ENCODE measurements at places on chromosomes 16 and 17. TPM values are rescaled to one million over a fixed set of nuclear protein-coding genes. Genes with fewer than 3 reads are reported as not detected.
A peak's percentile ranks its signal among the peaks of the same experiment; 100 is the strongest.

DNA sequence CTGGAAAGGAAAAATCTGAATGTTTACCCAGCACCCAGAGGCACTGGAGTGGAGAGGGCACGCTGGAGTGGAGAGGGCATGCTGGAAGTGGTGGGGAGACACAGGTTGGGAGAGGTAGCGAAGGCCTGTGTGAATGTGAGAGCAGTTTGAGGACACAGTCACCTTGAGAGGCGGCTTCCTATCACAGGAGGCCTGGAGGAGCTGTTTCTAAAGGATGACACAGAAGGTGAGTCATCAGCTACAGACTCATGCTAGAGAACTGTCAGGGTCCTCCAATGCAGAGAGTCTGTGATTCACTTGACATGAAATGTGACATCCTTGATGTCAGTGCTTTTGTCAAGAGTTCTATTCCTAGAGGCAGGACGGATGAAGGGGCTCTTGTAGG is 13.8 kb downstream of the CTRL start:
- peaks cover 5% of the 10 kb centered on the region for H3K36me3 ChIP-seq
- peaks cover 5% of the 10 kb centered on the region for H3K27me3 ChIP-seq
- H3K4me3 ChIP-seq: 0 out of 2 replicates have a peak overlapping the region, but pooled peaks have one; percentile 5

- DNase-seq: no peak
- H3K27me3 ChIP-seq: no peaks in the 10 kb centered on the region
- peak overlapping the region; percentile 94 for H3K27ac ChIP-seq
- H3K4me3 ChIP-seq: peak overlapping the region; percentile 54
Measured at GRCh38 chr16:70768203-70768580, 32.8 kb downstream of the VAC14 start.

- no peak overlapping the region for H3K4me3 ChIP-seq
- H3K27me3 ChIP-seq: no peaks in the 10 kb centered on the region
- H3K36me3 ChIP-seq: peaks cover 5% of the 10 kb centered on the region
- no peak for DNase-seq
Measured at GRCh38 chr16:53960954-53961616, 257.1 kb downstream of the FTO start.

The AANAT gene
- not detected for total RNA-seq

GRCh38 chr16:53457670-53458069 is 23.4 kb downstream of the RBL2 start:
- H3K27me3 ChIP-seq: no peaks in the 10 kb centered on the region
- H3K27ac ChIP-seq: no peak overlapping the region
- H3K4me1 ChIP-seq: no peaks in the 10 kb centered on the region
- DNase-seq: no peak

DNA sequence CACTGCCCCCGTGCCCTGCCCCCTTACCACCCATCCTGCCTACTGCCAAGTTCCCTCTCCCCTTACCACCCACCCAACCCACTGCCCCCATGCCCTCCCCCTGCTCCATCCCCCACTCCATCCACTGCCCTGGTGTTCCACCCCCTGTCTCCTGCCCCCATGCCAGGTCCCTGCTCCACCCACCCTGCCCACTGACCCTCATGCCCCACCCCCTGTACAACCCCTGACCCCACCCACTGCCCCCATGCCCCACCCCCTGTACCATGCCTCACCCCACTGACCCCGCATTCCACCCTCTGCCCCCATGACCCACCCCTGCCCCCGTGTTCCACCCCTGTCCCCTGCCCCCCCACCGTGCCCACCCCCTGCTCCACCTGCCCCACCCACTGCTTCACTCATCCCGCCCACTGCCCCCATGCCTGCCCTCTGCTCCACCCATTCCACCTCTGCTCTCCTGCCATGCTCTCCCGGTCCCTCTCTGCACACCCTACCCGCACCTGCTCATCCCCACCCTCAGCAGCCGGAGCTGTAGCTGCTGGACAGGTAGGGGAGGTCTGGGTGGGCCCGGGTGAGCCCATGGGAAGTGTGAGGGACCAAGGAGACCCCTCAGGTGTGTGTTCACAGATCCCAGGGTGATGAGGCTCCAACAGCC is 7.4 kb upstream of the FN3KRP start:
- H3K36me3 ChIP-seq: no peaks in the 10 kb centered on the region
- no peak for DNase-seq
- peaks cover 6% of the 10 kb centered on the region for H3K4me1 ChIP-seq
- H3K27me3 ChIP-seq: peaks cover 3% of the 10 kb centered on the region

GRCh38 chr16:7325834-7326233 is 6.8 kb upstream of the RBFOX1 start:
- DNase-seq: no peak
- no peak overlapping the region for H3K27ac ChIP-seq
- no peaks in the 10 kb centered on the region for H3K27me3 ChIP-seq
- no peaks in the 10 kb centered on the region for H3K36me3 ChIP-seq

GRCh38 chr16:69840975-69841374 is 78.8 kb downstream of the WWP2 start:
- H3K4me1 ChIP-seq: peaks cover 10% of the 10 kb centered on the region
- peaks cover 2% of the 10 kb centered on the region for H3K27me3 ChIP-seq
- no peak overlapping the region for H3K4me3 ChIP-seq
- H3K27ac ChIP-seq: no peak overlapping the region
- no peak for DNase-seq
- H3K36me3 ChIP-seq: peaks cover 5% of the 10 kb centered on the region

DNA sequence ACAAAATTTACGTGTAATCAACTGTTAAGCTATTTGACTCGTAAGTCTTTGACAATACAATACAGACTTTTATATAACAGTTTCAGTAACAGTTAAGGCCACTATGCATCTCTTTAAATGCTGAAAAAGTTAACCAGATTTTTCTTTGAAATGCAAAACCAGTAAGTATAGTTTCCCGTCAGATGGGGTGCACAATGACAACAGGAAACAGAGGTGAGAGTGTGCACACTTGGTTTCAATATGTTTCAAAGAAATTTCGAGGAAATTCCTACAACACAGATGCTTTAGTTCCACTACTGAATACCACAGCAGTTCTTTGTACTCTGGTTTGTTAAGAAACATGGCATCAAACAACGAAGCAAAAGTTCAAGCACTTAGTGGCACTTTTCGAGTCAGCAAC is 48.4 kb downstream of the RNF157 start:
- H3K4me3 ChIP-seq: no peak overlapping the region
- no peak overlapping the region for H3K27ac ChIP-seq
- no peaks in the 10 kb centered on the region for H3K36me3 ChIP-seq

The KRTAP4-7 gene
- total RNA-seq: not detected

The MYH10 gene
- total RNA-seq: 63.3 TPM

- peaks cover 28% of the 10 kb centered on the region for H3K4me1 ChIP-seq
- peaks cover 11% of the 10 kb centered on the region for H3K27me3 ChIP-seq
- no peak overlapping the region for H3K27ac ChIP-seq
- no peak for DNase-seq
- no peak overlapping the region for H3K4me3 ChIP-seq
Measured at GRCh38 chr17:75410141-75410540, 4.7 kb upstream of the GRB2 start.

GRCh38 chr16:27314161-27314723 is 468 bp downstream of the IL4R start:
- peak; percentile 87 for DNase-seq
- peak overlapping the region; percentile 93 for H3K4me3 ChIP-seq
- H3K27ac ChIP-seq: peak overlapping the region; percentile 89
- H3K4me1 ChIP-seq: peaks cover 74% of the 10 kb centered on the region
- peaks cover 13% of the 10 kb centered on the region for H3K36me3 ChIP-seq

DNA sequence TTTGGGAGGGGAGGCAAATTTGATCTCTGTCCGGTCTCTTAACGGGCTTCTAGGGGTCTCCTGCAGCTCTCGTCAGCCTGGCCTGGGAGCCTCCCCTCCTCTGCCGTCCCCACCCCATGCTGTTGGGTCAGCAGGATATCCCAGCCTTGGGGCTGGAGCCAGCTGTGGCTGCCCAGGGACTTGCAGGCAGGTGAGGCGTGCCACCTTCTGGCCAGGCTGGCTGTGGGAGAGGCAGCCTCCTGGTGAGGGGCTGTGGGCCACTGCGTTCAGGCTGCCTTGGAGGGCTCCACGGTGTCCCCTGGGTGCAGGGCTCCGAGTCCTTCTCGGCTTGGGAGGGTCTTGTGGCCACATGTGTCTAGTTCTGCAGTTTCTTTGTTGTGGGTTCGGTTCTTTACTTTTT is 34.6 kb downstream of the TBCD start:
- H3K36me3 ChIP-seq: no peaks in the 10 kb centered on the region
- peaks cover 4% of the 10 kb centered on the region for H3K4me1 ChIP-seq
- DNase-seq: no peak
- H3K27ac ChIP-seq: no peak overlapping the region
- no peak overlapping the region for H3K4me3 ChIP-seq
- 0 out of 2 replicates have a peak, but pooled peaks cover 2% of the 10 kb centered on the region for H3K27me3 ChIP-seq

The PIRT gene
- not detected for total RNA-seq

The CIBAR2 gene
- total RNA-seq: not detected

DNA sequence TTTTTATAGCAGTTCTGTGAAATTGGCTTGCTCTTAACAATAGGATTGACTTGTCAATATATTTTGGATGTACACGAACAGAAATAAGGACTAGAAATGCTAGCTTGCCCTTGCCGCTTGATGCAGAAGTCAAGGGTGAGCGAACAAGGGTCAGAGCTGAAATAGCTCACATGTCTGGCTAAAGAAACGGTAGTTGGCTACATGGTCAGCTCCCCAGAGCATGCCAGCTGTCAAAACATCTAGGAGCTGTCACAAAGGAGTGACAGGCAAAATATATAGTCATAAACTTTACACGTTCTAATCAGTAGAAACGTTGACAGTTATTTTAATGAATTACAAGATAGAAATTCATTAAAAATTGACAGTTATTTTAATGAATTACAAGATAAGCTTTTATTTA is 2.9 kb upstream of the MEIOB start:
- no peak for DNase-seq
- H3K4me3 ChIP-seq: no peak overlapping the region
- H3K27me3 ChIP-seq: peaks cover 22% of the 10 kb centered on the region
- peaks cover 12% of the 10 kb centered on the region for H3K4me1 ChIP-seq

All from HFFc6 (cell line).